ENCODE measurements at places on chromosomes 3 and 15.

DNA sequence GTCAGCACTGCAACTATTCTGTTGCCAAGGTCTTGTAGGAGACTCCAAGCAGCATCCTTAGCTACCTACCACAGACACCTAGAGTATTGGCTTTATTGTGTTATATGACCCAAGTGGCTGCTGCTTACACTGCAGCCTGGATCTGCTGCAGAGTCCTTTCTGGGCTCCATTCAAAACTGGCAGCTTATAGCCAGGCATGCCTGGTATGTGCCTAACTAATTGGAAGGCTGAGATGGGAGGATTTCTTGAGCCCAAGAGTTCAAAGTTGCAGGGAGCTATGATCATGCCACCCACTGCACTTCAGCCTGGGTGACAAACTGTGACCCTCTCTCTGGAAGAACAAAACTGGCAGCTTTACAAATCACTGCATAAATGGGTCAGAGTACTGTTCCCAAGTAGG, 8.6 kb downstream of the NDUFB4 start:
- peak; percentile 10 for DNase-seq

GRCh38 chr3:120566243-120566975, 29.7 kb upstream of the NDUFB4 start:
- DNase-seq = no peak

- DNase-seq = no peak
These were observed 81.7 kb downstream of the CEP63 start for GRCh38 chr3:134567605-134568004.

- no peak for DNase-seq
These were observed 137.9 kb upstream of the LRIG1 start for GRCh38 chr3:66638717-66639116.

GRCh38 chr15:48367483-48367882, 36.3 kb downstream of the DUT start:
- DNase-seq = peak; percentile 52

GRCh38 chr15:63389902-63390670, 8.4 kb upstream of the CA12 start:
- no peak for DNase-seq

DNA sequence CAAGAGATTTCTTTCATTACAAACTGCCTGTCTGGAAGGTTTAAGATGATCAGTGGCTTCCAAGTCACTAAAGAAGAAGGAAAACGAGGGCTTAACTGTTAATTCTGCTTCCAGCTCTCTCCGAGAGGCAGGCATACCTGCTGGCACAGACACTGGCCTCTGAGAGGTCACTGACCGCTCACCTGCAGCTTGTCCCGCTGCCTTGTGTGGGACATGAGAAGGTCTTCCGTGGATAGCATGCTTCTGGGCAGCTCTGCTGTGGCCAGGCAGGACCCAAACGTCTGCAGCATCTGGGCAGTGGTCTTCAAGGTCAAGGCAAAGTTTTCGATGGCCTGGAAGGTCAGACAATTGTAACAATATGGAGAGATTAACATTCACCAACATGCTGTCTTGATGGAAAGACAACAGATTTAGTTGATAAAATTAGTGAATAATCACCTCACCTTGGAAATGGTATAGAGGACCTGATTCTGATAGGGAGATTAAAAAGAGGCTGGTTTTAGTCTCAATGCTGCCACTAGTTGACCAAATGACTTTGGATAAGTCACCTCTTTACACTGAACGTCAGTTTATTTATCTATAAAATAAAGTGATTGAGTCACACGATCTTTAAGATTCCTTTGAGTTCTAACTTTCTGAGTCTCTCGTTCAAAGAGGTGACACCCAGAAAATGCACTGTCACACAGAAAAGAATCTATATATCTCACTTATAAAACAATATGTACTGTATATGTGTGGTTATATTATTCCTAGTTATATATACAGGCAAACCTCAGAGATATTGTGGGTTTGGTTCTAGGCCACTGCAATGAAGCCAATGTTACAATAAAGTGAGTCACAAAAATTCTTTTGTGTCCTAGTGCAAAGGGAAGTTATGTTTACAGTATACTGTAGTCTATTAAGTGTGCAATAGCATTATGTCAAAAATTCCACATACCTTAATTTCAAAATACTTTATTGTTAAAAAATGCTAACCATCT, 65.1 kb downstream of the B3GNT5 start:
- DNase-seq = no peak

- DNase-seq = peak; percentile 87
These were observed 56.2 kb downstream of the GREM1 start for GRCh38 chr15:32774022-32774421.

- no peak for DNase-seq
These were observed 6.6 kb upstream of the BTLA start for GRCh38 chr3:112505907-112506306.

DNA sequence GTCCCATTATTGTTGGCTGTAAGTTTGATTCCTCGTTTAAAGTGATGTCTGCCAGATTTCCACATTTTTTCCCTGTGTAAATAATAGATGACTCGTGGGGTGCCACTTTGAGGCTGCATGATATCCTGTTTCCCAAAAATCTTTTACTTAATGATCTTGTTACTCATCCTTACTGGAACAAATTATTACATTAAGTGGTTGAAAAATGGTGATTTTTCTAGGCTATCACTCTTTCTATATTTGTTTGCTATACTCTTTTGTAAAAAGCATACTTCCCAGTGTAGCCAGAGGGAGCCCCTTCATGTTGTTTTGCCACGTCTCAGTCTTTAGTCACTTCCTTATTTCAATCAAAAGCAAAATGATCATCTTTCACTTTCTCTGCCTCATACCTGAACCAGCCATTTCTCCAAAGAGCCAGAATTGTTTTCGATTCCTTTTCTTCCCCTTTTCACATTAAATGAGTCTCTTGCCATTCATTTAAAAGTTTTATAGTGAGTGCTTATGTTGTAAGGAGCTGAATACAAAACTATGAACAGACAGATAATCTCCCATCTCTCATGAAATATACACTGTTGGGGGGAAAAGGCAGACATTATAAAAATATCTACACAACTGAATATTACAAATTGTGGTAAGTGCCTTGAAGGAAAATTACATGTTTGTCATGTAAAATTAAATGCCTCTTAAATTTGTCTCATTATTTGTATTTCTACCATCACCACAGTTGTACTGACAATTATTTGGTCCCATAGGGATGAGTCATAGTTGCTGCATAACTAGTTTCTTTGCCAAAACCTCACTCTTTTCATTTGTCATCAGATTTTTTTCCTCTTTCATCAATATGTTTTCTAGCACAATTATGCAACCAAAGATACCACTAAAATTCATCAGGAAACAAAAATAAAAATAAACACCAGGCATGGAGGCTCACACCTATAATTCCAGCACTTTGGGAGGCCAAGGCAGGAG, 41.5 kb downstream of the ADGRG7 start:
- DNase-seq = peak; percentile 45

DNA sequence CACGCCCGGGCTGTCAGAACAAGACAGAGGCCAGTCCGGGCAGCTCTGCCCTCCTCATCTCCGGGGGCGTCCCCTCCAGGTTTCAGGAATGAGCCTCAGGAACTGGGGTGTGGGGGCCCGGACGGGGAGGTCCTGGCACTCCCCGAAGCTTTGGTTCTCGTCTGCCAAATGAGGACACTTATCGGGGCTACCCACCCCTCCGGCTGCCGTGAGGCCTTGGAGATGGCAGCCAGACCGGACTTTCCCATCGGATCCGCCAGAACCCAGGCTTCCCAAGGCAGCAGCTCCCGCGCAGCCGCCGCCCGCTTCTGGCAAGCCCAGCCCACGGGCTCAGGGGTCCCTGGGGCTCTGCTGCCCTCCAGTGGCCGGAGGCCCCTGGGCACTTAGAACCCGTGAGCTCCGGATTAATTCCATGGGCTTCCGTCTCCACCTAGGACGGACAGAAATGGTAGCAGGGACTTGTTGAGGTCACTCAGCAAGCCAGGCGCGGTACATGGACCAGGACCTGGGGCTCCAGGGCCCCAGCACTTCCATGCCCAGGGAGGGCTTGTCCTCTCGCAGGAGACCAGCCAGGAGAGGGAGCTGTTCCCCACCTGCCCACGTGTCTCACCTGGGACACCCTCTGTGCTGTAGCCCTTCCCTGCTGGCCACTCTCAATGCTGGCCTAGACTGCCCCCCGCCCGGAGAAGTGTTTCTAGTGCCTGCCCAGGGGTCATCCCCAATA, 89.4 kb downstream of the LINGO1 start:
- DNase-seq = peak; percentile 96

- DNase-seq = no peak
These were observed 3.2 kb upstream of the ALPK3 start for GRCh38 chr15:84813931-84814330.

DNA sequence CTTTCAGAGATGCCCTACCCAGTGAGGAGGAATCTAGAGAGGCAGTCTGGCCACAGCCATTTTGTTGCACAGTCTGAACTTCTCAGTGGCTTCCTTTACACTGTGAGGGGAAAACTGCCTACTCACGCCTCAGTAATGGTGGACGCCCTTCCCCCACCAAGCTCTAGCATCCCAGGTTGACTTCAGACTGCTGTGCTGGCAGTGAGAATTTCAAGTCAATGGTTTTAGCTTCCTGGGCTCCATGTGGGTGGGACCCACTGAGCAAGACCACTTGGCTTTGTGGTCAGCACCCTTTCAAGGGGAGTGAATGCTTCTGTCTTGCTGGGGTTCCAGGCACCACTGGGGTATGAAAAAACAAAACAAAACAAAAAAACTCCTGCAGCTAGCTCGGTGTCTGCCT, 663.2 kb upstream of the ZNF385D start:
- no peak for DNase-seq

DNA sequence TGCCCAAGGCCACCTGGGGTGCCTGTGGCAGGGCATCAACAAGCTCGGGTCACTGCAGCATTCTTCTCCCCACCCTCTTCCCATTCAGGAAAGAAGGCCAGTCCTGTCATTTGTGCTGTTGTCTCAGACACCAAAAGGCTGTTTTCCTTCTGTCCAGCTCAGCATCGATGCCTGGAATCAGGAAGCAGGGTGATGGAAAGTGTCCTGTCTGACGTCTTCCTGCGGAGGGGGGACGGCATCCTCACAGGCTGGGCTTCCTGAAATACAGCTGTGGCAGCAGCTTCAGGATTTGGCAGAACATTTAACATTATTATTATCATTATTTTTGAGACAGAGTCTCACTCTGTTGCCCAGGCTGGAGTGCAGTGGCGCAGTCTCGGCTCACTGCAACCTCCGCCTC, 33.0 kb upstream of the ANKDD1A start:
- DNase-seq = no peak

- DNase-seq = no peak
These were observed 95.0 kb upstream of the GALNT15 start for GRCh38 chr3:16079519-16079918.

GRCh38 chr15:91936927-91937326, 83.4 kb downstream of the SLCO3A1 start:
- DNase-seq = no peak

- no peak for DNase-seq
These were observed 194.7 kb downstream of the DTWD1 start for GRCh38 chr15:49815526-49815925.

GRCh38 chr3:135740211-135740610, 225.3 kb upstream of the PPP2R3A start:
- no peak for DNase-seq

DNA sequence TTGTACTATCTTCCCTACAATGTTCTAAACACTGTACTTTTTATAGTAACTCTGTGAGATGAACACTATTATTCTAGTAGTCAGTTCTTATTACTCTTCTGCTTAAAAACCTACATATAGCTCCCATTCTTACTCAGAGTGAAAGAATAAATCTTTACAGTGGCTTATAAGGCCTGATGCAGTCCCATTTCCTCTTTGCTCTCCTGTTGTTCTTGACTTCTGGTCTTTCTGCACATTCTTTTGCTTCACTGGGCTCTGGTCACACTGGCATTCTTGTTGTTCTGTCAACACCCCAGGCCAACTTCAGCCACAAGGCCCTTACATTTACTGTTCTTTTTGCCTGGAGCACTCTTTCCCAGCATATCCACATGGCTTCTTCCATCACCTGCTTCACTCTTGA, 58.2 kb upstream of the TP63 start:
- DNase-seq = peak; percentile 37

- DNase-seq = no peak
These were observed 23.5 kb upstream of the SLC4A7 start for GRCh38 chr3:27507515-27508266.

DNA sequence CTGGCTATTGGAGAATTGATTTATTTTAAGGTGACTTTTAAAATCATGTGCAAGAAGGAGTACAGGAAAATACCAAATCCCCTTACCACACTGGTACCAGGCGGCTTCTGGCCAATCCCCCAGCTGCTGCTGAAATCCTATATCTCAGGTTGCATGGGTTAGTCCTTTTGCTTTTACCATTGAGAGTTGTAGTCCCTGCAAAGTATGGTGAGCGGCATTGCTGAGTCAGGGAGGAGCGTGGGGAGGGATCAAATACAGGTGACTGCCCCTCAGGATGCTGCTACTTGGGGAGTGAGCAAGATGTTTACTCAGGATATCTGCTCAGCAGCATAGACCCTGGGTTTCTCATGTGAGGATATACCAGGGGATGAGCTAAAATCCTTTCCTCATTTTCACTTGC, 131.9 kb upstream of the STAC start:
- no peak for DNase-seq

GRCh38 chr3:133441867-133442270, 42.0 kb downstream of the BFSP2 start:
- DNase-seq = no peak

GRCh38 chr3:143226678-143227291, 107.2 kb downstream of the CHST2 start:
- DNase-seq = no peak

DNA sequence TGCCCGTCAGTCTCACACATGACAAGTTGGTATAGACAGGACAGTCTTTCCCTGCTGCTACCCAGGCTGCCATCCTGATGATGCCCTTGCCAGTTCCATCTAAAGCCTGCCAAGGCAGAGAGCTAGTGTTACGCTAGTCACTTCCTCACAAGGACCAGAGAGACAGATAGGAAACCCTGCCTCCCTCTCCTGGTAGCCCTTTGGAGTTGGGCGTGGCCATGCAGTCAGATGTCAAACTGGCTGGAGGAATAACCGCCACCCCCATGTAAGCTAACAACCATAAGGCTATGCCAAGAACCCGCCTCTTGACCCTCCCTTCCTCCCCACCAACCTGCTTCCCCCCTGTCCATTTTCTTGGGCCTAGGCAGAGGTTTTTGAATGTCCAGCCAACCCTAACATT, 2.8 kb downstream of the TMEM115 start:
- DNase-seq = peak; percentile 48

GRCh38 chr3:128362026-128362965, 104.4 kb downstream of the DNAJB8 start:
- no peak for DNase-seq

- DNase-seq = no peak
These were observed 108.5 kb downstream of the ASB7 start for GRCh38 chr15:100710744-100711515.

GRCh38 chr3:154584974-154585373, 155.0 kb upstream of the GPR149 start:
- no peak for DNase-seq

GRCh38 chr3:194265505-194265892, 85.6 kb downstream of the CPN2 start:
- DNase-seq = peak; percentile 93
